Activated CD8-positive, alpha-beta memory T cell treated with anti-CD3 and anti-CD28 coated beads for 1 hour (primary cell): ENCODE measurements at places on chromosomes 5 and 9.
A peak's percentile ranks its signal among the peaks of the same experiment; 100 is the strongest.

DNA sequence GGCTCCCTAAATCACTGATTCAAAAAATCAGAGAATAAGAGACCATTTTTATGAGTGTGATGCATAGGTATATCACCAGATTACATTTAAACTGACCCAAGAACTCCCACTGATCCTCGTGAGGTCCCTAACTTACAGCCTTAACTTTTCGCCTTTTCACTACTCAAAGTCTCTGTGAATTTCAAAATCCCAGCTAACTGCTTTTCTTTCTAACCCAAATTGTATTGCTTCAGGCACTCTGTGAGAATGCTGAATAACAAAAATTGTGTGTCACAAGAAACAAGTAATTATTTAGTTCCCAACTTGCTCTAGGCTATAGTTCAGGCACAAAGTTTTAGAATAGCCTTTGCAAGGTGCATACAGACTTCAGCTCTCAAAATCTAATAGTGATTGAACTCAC is 368.6 kb downstream of the CHSY3 start:
- DNase-seq, result no peak

- no peak for DNase-seq
These were observed 5.2 kb downstream of the EPB41L4B start for GRCh38 chr9:109315480-109316206.

DNA sequence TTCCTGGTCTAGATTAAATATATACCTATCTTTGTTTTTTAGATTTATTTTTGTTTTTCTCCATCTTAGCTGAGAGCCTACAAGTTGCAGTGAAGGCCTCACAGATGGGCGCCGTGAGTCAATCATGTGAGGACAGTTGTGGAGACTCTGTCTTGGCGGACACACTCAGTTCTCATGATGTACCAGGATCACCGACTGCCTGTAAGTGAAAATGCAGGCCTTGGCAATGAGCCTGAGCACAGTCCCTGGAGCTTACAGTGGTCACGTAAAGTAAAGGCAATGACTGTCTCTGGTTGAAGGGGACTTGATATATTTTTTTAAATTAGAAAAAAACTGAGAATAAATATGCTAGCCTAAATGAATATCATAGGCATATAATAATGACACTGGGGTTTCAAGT is 271.9 kb downstream of the ARHGEF28 start:
- no peak for DNase-seq

DNA sequence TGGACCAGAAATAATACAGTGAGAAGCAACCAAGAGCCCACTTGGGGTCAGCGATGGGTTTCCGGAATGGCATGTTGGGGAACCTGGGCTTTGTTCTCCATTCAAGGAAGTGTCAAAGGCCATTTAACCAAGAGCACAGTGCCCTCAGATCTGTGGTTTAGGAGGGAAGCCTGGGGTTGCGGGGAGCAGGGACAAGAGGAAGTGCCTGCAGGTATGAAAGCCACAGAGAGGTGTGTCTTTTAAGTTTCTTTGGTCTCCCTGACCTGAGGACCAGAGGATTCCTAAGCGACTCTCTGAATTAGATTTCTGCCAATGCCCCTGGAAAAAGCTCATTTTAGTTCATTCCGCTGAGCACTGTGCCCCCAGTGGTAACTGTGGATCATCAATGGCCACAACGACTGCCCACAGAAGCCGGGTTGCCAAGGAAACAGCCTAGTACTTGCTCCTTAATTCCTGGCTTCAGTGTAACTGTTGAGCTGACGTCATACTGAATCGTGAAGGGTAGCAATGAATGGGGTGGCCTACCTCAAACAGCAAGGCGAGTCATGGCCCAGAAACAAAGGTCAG is 107.3 kb upstream of the SPIN1 start:
- DNase-seq, result no peak

DNA sequence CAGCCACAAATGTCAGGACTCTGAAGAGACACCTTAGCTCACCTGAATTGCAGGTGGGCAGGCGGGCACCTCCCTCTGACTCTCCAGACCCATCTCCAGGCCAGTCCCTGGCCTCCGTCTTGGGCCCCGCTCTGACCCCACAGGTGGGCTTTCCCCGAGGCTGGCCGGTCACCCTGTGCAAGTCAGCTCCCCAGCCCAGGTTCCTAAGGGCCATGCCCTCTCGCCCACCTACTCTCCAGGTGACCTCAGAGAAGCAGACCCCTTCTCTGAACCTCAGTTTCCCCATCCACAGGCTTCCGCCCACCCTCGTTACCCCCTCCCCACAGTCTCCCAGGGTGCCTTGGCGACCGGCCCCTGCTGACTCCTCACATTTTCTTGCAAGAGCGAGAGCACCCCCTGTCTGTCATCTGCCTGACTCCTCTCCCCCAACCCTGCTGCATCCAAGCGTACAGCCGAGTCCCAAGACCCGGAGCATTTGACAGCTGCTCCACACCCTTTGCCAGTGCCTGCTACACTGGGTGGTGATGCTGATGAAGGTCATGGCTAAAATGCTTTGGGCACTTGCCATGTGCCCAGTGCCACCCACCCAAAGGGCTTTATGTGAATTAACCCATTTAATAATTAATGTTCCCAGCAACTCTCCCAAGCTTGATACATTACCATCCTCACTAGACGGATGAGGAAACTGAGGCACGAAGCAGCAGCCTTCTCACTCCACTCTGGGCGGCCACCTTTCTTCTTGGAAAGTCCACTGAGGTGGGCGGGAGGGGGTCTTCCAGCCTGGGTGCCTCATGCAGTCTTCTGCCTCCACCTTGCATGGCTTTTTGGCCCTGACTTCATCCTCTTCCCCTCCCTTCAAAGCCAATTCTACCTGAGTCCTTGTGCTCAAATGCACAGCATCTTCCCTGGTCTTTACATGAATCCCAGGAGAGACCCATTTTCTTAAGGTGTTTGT is 51.1 kb upstream of the ORM1 start:
- no peak for DNase-seq

GRCh38 chr9:92989561-92989960 is 42.2 kb downstream of the FGD3 start:
- no peak for DNase-seq

DNA sequence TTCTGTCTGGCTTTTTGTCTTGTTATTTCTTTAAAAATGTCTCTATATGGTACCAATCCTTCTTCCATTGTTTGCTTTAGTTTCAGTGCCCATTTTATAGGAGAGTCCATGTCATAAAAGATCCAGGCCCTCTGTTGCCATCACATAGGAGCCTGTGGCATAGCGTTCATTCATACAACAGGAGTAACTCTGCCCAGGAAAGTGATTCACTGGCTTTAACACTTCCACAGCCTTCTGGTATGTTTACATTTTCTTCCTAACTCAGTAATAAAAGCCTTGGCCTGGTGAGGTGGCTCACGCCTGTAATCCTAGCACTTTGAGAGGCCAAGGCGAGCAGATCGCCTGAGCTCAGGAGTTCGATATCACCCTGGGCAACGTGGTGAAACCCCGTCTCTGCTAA is 519.3 kb upstream of the PTGER4 start:
- no peak for DNase-seq

DNA sequence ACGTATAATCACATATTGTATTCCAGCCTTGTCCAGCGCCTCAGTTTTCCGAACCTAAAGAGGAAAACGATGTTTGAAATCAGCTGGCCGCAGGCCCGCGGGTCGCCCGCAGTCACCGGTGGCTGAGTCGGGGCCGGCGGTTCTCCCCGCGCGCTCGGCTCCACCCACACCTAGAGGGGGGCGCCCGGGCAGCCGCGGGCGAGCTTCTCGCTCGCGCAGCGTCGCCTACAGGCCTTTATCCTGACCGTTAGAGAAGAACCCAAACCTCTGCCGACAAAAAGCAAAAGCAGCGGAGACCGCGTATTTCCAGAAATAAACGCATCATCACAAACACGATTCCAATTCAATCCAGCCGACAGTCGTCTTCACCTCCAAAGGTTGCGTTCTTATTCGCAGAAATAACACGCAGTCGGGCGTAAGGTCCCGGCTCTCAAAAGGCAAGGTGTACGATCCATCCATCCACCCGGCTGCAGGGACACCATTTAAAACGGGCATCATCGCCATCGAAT is 725 bp upstream of the NIPBL start:
- peak; percentile 65 for DNase-seq

- DNase-seq, result no peak
These were observed 11.0 kb downstream of the RGS3 start for GRCh38 chr9:113474360-113475028.

- DNase-seq, result no peak
These were observed 137.0 kb downstream of the CACNA1B start for GRCh38 chr9:138014563-138014945.

- no peak for DNase-seq
These were observed 480.0 kb downstream of the CCDC171 start for GRCh38 chr9:16032799-16033198.

- no peak for DNase-seq
These were observed 38.7 kb downstream of the JAKMIP2 start for GRCh38 chr5:147743678-147744374.

- no peak for DNase-seq
These were observed 44.8 kb downstream of the ANXA2R start for GRCh38 chr5:42995360-42995751.

GRCh38 chr5:78543916-78544315 is 104.7 kb downstream of the LHFPL2 start:
- DNase-seq, result no peak

GRCh38 chr5:152987131-152987530 is 503.3 kb upstream of the GRIA1 start:
- DNase-seq, result no peak

DNA sequence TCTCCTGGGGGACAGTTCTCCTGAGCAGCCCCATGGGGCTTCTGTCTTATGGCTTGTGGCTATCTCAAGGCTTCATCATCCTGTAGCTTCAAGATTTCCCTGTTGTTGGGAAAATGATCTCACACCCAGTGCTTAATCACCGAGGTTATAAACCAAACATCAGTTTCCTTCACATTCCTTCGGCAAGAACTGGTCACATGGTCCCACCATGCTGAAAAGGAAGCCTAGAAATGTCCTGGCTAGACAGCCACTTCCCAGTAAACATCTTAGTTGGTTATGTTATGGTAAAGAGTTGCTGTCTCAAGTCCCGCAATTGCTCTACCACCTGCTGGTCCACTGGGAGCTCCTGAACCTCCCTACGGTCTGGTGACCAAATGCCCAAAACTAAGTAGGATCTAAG is 66.0 kb downstream of the RAB3C start:
- no peak for DNase-seq

DNA sequence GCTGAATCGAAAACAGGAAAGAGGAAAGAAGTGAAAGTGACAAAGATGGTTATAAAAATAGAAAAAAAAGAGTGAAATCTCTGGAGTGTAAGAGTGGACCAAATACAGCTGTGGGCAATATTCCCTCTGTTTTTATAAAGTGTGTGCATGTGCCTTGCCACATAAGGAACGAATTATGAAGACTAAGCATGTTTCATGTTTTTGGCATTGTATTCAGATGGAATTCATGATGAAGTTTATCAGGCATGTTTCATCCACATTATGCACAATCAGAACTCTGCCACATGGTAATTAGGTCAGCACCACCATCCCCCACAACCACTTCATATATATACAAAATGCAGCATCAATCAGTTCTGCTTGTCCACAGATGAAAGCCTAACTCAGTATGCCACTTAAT is 348.0 kb downstream of the ZNF608 start:
- no peak for DNase-seq

DNA sequence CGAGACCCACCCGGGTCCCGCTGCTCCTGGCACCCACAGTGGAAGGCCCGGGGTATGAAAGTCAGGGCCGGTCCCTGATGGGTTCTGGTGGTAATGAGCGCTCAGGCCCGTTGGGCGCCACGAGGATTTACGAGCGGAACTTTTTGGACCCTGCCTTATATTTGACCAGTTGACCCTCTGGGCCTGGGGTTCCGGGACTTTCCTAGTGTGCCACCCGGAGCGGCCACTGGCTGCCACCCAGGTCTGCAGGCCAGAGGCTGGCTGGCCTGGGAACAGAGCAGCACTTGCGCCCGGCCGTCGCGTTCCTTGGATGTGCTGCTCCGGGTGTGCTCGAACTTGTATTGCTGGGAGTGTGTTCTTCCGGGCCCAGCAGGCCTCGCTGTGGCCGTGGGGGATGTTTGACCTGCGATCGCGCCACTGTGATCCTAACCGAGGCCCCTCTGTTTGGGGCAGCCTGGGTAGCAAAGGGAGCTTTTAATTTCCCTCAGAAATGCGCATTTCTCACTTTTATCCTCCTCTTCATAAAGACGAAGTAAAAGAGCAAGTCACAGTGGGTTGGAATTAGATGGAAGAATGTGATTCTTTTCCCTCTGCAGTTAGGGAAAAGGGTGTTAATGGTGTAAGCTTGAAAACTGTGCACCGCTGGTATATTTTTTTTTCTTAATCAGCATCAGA is 1.2 kb downstream of the F2RL1 start:
- DNase-seq, result no peak
